ENCODE measurements at places on chromosomes 2 and 18.

- H3K4me1 ChIP-seq: no peaks in the 10 kb centered on the region
- H3K36me3 ChIP-seq: peaks cover 12% of the 10 kb centered on the region
- no peaks in the 10 kb centered on the region for H3K27me3 ChIP-seq
- no peak overlapping the region for H3K27ac ChIP-seq
These were observed 10.9 kb downstream of the DDX18 start for GRCh38 chr2:117825437-117825836.

- DNase-seq: no peak
- H3K27ac ChIP-seq: no peak overlapping the region
- no peaks in the 10 kb centered on the region for H3K36me3 ChIP-seq
- H3K4me3 ChIP-seq: no peak overlapping the region
- H3K27me3 ChIP-seq: no peaks in the 10 kb centered on the region
- H3K4me1 ChIP-seq: no peaks in the 10 kb centered on the region
These were observed 44.3 kb downstream of the HPCAL1 start for GRCh38 chr2:10346929-10347561.

- H3K27me3 ChIP-seq: no peaks in the 10 kb centered on the region
- DNase-seq: no peak
- H3K4me1 ChIP-seq: no peaks in the 10 kb centered on the region
- no peak overlapping the region for H3K4me3 ChIP-seq
- no peaks in the 10 kb centered on the region for H3K36me3 ChIP-seq
These were observed 1.2 kb upstream of the SDC1 start for GRCh38 chr2:20226152-20226545.

- H3K36me3 ChIP-seq: no peaks in the 10 kb centered on the region
- no peaks in the 10 kb centered on the region for H3K4me1 ChIP-seq
- no peaks in the 10 kb centered on the region for H3K27me3 ChIP-seq
- no peak for DNase-seq
- H3K4me3 ChIP-seq: no peak overlapping the region
- H3K27ac ChIP-seq: no peak overlapping the region
These were observed 201.9 kb upstream of the APCDD1 start for GRCh38 chr18:10252494-10252893.

- no peak for DNase-seq
- no peaks in the 10 kb centered on the region for H3K4me1 ChIP-seq
- no peaks in the 10 kb centered on the region for H3K27me3 ChIP-seq
- no peak overlapping the region for H3K4me3 ChIP-seq
- no peaks in the 10 kb centered on the region for H3K36me3 ChIP-seq
- no peak overlapping the region for H3K27ac ChIP-seq
These were observed 161.4 kb downstream of the UXS1 start for GRCh38 chr2:106032676-106033075.

- H3K4me3 ChIP-seq: no peak overlapping the region
- no peaks in the 10 kb centered on the region for H3K4me1 ChIP-seq
- H3K27ac ChIP-seq: no peak overlapping the region
These were observed 22.6 kb upstream of the USP34 start for GRCh38 chr2:61493523-61493942.

GRCh38 chr2:151670346-151670745, 63.9 kb downstream of the NEB start:
- H3K4me1 ChIP-seq: no peaks in the 10 kb centered on the region
- H3K27ac ChIP-seq: no peak overlapping the region
- no peak overlapping the region for H3K4me3 ChIP-seq

DNA sequence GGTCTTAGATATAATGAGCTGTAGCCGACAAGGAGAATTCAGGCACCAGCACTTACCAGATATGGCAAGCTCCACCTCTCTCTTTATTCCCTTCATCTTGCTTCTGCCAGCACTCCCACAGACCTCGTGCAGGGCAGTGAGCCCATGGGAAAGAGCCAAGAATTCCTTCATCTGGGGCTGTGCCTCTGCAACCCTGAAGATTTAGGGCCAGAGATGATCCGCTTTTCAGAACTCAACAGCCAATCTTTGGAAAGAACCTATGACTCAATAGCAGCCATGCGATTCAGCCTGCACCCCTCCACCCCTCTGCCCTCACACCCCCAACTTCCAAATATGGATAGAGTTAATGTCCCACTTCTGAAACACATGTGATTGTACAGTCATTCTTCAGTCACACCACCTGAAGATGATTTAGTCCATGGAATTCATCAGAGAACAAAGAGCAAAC, 533.7 kb upstream of the TNP1 start:
- no peaks in the 10 kb centered on the region for H3K27me3 ChIP-seq
- no peaks in the 10 kb centered on the region for H3K36me3 ChIP-seq
- H3K4me3 ChIP-seq: no peak overlapping the region

DNA sequence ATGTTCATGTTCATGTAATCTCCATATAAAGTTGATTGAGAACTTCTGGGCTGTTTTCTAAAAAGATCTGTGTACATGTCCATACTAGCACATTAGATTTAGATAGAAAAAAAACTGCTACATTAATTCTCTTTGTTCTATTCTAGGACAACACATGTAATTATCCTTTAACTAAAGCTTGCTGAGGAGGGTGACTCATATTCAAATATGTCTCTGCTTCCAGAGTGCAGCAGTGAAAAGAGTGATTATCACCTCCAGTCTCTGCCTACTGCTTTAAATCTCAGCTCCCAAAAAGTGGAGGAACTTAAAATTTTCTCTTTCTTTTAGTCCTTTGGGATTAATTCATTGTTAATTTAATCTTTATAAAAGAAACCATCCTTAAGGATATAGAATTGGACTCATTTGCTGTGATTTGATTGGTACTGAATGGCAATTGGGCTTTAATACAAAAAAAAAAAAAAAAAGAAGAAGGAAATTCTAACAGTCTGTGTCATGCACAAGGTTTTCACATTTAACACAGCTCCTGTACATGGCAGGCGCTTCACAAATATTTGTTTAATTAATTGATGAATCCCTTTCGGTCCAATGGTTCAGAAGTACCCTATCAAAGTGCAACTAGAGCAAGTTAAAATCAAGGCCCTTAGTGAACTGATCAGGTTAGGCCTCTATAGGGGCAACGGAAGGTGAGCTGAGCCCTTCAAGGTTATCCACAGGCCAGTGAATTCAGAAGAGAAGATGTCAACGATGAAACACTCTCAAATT, 214.0 kb upstream of the KCNJ3 start:
- H3K27ac ChIP-seq: no peak overlapping the region
- H3K36me3 ChIP-seq: no peaks in the 10 kb centered on the region
- H3K27me3 ChIP-seq: no peaks in the 10 kb centered on the region
- no peaks in the 10 kb centered on the region for H3K4me1 ChIP-seq
- no peak overlapping the region for H3K4me3 ChIP-seq
- DNase-seq: no peak

DNA sequence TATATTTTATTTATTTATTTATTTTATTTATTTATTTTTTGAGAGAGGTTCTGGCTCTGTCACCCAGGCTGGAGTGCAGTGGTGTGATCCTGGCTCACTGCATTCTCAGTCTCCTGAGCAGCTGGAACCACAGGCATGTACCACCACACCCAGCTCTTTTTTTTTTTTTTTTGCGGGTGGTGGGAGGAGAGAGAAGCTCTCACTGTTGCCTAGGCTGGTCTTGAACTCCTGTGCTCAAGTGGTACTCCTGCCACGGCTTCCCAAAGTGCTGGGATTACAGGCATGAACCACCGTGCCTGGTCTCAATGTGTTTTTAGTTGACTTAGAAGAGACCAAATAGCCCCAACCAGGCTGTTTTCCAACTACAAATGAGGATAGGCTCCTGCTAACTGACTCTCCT, 80.7 kb downstream of the PDCL3 start:
- no peak overlapping the region for H3K27ac ChIP-seq
- H3K4me3 ChIP-seq: no peak overlapping the region
- no peaks in the 10 kb centered on the region for H3K4me1 ChIP-seq
- no peak for DNase-seq
- H3K36me3 ChIP-seq: no peaks in the 10 kb centered on the region
- no peaks in the 10 kb centered on the region for H3K27me3 ChIP-seq
